ENCODE measurements at places on chromosomes 3 and 15.

DNA sequence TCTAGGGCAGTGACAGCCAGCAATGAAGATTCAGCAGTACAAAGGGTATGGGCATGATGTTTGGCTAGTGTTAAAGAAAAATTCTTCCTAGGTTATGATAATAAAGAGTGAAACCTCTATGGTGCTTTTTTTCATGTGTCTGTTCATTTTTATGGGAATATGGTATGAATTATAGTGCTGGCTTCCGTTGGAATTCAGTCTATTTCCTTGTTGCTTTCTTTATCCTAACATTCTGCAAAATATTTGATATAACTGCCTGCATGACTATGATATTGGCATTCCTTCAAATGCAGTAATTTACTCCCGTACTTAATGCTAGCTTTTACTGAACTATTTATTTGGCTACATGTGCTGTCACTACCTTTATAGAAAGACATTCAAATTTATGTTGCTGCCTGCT lies 57.6 kb upstream of the ATP11B start:
- no peak for DNase-seq
- H3K27ac ChIP-seq = no peak overlapping the region
- no peaks in the 10 kb centered on the region for H3K36me3 ChIP-seq
- no peaks in the 10 kb centered on the region for H3K4me1 ChIP-seq
- no peaks in the 10 kb centered on the region for H3K27me3 ChIP-seq

DNA sequence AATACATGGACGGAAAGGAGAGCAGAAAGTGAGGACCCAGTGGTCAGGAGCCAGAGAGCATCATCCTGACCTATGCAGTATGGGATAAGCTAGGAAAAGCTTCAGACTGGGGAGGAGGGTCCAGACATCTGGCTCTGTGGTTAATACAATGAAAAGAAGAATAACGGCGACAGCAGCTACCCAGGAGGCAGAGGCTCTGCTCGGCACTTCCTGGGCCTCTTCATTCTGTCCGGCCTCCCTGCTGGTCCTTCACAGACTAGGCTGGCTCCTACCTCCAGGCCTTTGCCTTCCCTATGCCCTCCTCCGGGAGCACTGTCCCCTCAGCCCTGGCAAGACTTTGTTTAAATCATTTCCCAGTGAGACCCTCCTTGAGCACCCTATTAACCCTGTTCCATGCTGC lies 58.9 kb upstream of the WNT5A start:
- no peak overlapping the region for H3K27ac ChIP-seq
- H3K36me3 ChIP-seq = no peaks in the 10 kb centered on the region
- no peaks in the 10 kb centered on the region for H3K27me3 ChIP-seq
- H3K4me3 ChIP-seq = no peak overlapping the region
- no peaks in the 10 kb centered on the region for H3K4me1 ChIP-seq
- no peak for DNase-seq

DNA sequence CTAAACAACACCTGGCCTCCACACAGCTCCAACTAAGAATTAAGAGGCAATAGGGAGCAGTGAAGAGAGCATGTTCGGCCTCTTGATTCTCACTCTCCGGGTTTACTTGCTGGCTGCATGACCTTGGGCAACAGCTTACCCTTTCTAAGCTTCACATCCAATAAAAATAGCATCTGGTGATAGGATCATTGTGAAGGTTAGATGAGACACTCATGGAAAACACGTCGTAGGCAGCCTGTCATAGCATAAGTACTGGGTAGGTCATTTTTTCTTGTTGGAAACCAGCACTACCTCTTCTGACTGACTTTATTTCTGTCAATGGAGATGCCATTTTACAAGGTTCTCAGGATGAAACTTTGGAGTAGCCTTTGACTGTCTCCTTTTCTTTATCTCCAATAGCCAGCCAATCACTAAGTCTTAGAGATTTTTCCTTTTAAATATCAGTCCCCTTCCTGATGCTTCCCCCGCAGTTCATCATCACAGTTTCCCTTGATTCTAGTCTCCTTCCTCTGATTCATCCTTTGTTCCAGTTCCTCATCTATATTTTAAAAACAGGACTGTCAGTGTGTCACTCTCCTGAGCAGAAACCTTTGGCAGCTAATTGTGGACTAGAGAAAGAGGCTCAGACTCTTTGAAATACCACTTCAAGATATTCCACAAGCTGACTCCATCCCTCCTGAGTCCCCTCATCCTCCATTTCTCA lies 271.5 kb downstream of the SLC9A9 start:
- H3K4me1 ChIP-seq = peaks cover 9% of the 10 kb centered on the region
- no peak overlapping the region for H3K27ac ChIP-seq
- H3K4me3 ChIP-seq = no peak overlapping the region
- no peaks in the 10 kb centered on the region for H3K36me3 ChIP-seq
- no peak for DNase-seq

DNA sequence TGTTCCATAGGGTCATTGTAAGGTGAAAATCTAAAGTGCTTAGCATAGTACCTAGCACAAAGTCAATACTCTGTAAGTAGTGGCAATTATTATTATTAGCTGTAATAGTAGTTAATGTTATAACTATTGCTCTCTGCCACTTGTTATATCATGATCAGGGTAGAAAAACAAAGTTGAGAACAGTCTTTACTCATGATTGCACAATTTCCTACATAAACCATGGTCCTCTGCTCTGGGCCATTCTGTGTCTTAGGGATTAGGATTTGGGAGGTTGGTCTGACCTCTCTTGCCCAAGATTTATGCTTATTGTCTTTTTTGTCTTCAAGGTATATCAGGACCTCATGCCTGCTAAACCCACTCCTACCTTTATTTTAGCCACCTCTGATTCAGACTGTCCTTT lies 4.3 kb upstream of the LRRC58 start:
- H3K4me1 ChIP-seq = peaks cover 11% of the 10 kb centered on the region
- H3K4me3 ChIP-seq = no peak overlapping the region
- no peaks in the 10 kb centered on the region for H3K27me3 ChIP-seq
- no peaks in the 10 kb centered on the region for H3K36me3 ChIP-seq

- H3K36me3 ChIP-seq = no peaks in the 10 kb centered on the region
- peaks cover 16% of the 10 kb centered on the region for H3K4me1 ChIP-seq
- H3K4me3 ChIP-seq = no peak overlapping the region
- H3K27me3 ChIP-seq = peaks cover 41% of the 10 kb centered on the region
Observed at GRCh38 chr15:78508272-78508671, 895 bp downstream of the HYKK start.

DNA sequence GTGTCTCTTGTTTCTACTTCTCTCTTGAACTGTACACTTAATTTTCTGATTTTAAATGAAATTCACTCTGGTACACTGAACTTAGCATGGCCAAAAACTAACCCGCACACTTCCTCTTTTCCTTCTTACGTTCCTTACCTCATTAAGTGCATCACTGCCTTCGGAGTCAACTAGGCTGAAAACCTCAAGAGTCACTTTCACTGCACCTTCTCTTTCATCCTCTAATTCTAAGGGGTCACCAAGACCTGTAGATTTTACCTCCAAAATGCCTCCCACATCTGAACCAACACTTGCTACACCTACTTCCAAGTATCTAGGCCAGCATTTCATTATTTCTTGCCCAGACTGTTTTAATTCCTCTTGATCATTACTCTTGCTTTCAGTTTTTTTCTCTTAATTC lies 6.6 kb downstream of the CBLB start:
- DNase-seq = peak; percentile 33
- H3K4me1 ChIP-seq = peaks cover 6% of the 10 kb centered on the region
- no peaks in the 10 kb centered on the region for H3K27me3 ChIP-seq
- no peak overlapping the region for H3K27ac ChIP-seq
- H3K36me3 ChIP-seq = peaks cover 27% of the 10 kb centered on the region

- peaks cover 6% of the 10 kb centered on the region for H3K4me1 ChIP-seq
- H3K36me3 ChIP-seq = peaks cover 34% of the 10 kb centered on the region
- H3K27me3 ChIP-seq = no peaks in the 10 kb centered on the region
- no peak overlapping the region for H3K27ac ChIP-seq
- H3K4me3 ChIP-seq = no peak overlapping the region
Observed at GRCh38 chr3:71713041-71713440, 12.2 kb downstream of the EIF4E3 start.

DNA sequence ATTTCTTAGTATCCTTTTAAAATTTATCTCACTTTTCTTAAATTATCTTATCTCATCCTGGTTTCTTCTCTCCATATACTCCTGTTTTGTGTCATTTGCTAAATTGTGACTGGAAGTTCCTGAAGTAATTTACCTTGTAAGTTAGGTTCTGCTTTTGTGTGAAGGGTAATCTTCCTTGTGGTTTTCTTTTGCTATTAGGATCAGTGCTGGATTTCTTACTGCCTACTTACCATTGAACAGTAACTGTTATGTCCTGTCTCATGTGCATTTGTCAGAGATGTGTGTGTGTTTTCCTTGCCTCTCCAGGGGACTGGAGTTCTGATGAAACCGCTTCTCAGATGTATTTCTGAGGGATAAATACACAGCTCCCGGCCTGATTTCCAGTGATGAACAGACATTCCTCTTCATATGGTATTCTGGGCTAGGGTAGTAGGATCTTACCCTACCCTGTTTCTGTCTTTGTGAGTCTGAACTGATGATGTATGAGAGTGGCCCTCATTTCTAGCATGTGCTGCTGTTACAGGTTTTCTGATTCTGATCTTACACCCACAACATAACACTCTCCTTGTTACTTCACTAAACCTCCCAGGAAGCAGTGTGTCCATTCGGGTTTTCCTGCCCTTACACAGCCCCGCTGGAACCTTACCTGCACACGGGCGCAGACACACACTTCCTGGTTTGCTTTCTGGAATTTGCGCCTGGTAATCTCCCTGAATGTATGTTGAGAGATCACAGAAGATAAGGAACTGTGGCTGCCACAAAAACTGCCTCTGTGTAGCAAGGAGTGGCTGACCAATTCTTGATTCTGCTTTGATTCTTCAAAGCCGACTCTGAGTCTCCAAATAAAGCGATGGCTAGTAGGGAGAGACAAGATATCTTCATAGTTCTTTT lies 14.7 kb downstream of the PAK2 start:
- peaks cover 4% of the 10 kb centered on the region for H3K4me1 ChIP-seq
- peaks cover 16% of the 10 kb centered on the region for H3K36me3 ChIP-seq
- no peak overlapping the region for H3K27ac ChIP-seq
- H3K27me3 ChIP-seq = no peaks in the 10 kb centered on the region
- no peak for DNase-seq
- H3K4me3 ChIP-seq = no peak overlapping the region

DNA sequence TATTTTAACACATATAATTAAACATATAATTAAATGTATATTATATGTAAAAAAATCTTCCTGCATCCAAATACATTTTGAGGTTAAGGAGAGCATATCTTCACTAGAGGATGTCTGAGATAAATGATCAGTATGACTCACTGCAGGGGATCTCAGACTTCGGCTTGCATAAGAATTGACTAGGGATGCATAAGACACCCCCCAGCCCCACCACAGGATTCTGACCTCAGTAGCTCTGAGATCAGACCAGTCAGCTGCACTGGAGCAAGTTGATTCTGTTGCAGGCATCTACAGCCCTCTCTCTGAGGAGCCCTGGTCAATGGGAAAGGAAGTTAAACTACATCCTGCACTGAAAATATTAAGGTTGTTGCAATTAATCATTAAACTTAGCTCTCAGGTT lies 29.0 kb upstream of the TBC1D21 start:
- no peak for DNase-seq
- H3K4me3 ChIP-seq = no peak overlapping the region
- H3K27ac ChIP-seq = no peak overlapping the region
- no peaks in the 10 kb centered on the region for H3K4me1 ChIP-seq
- H3K36me3 ChIP-seq = no peaks in the 10 kb centered on the region
- peaks cover 3% of the 10 kb centered on the region for H3K27me3 ChIP-seq

- H3K4me3 ChIP-seq = no peak overlapping the region
- H3K27ac ChIP-seq = no peak overlapping the region
- H3K4me1 ChIP-seq = no peaks in the 10 kb centered on the region
Observed at GRCh38 chr15:71571641-71572040, 238.7 kb upstream of the NR2E3 start.

DNA sequence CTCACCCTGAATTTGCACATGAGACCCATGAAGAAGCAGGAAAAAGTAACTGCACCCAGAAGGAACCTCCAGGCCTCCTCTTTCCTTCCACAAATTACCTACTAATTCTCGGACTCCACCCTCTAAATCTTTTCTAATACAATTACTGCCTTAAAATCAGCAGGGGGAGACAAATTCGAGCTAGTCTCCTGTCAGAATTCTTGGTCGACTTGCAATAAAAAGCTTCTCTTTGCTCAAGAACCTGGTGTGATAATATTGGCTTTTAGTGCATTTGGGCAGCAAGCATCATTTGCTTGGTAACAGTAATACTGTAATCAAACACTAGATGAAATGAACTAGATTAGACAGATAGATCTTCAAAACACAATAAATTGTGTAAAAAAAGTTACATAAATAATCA lies 281.9 kb downstream of the RAP2B start:
- no peak overlapping the region for H3K27ac ChIP-seq
- peaks cover 8% of the 10 kb centered on the region for H3K4me1 ChIP-seq
- H3K27me3 ChIP-seq = no peaks in the 10 kb centered on the region
- DNase-seq = no peak
- no peak overlapping the region for H3K4me3 ChIP-seq
- no peaks in the 10 kb centered on the region for H3K36me3 ChIP-seq

GRCh38 chr15:40766194-40766815 lies 2.4 kb downstream of the GCHFR start:
- H3K4me3 ChIP-seq = no peak overlapping the region
- no peak overlapping the region for H3K27ac ChIP-seq
- no peaks in the 10 kb centered on the region for H3K27me3 ChIP-seq

DNA sequence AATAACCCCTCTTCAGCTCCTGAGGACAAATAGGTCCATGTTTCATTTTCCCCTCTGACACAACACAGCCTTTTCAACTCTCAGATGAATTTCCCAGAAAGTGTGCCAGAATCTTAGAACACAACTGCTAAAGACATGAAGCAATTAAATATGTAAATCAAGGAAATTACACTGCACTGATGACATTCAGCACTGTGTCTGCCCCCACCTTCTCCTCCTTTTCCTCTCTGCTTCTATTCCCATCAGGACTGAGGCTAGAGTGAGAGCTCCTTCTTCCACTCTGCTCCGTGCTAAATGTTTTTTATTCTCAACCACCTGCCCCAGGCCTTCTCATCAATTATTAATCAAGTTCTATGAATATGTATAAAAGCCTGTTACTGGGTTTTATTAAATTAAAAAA lies 596.1 kb downstream of the TUSC7 start:
- H3K27me3 ChIP-seq = no peaks in the 10 kb centered on the region
- H3K4me1 ChIP-seq = no peaks in the 10 kb centered on the region
- H3K4me3 ChIP-seq = no peak overlapping the region

GRCh38 chr15:71109905-71110304 lies 5.4 kb upstream of the THSD4 start:
- no peaks in the 10 kb centered on the region for H3K36me3 ChIP-seq
